ENCODE measurements at places on chromosomes 5 and 9. TPM values are rescaled to one million over a fixed set of nuclear protein-coding genes. Genes with fewer than 3 reads are reported as not detected.

ATOX1 gene
- 108 TPM for total RNA-seq

PPP1R26 gene
- 7.6 TPM for total RNA-seq

ZNF454 gene
- 1.9 TPM for total RNA-seq

IL7R gene
- total RNA-seq, result 4.2 TPM

LRRC19 gene
- total RNA-seq, result not detected

TMEM171 gene
- total RNA-seq, result 12.5 TPM

FGD3 gene
- not detected for total RNA-seq

PCAT7 gene
- total RNA-seq, result not detected

CAVIN4 gene
- total RNA-seq, result not detected

C9orf153 gene
- total RNA-seq, result not detected

DBH gene
- total RNA-seq, result not detected

FBP2 gene
- not detected for total RNA-seq

SNCB gene
- total RNA-seq, result not detected

BAAT gene
- total RNA-seq, result not detected

NUP155 gene
- 30.6 TPM for total RNA-seq

SPATA31C1 gene
- not detected for total RNA-seq

DOK3 gene
- total RNA-seq, result 2.3 TPM

TOPORS gene
- total RNA-seq, result 14.6 TPM

FRMPD1 gene
- total RNA-seq, result not detected

GARIN3 gene
- total RNA-seq, result not detected

DMRT3 gene
- total RNA-seq, result not detected

FAT2 gene
- not detected for total RNA-seq

IFNK gene
- total RNA-seq, result not detected

PCYOX1L gene
- 16.4 TPM for total RNA-seq

PCDHGB1 gene
- 0.81 TPM for total RNA-seq

CEL gene
- 0.36 TPM for total RNA-seq

HRCT1 gene
- total RNA-seq, result 1.4 TPM

NRG2 gene
- total RNA-seq, result not detected

TLR4 gene
- total RNA-seq, result 29.8 TPM

PCBD2 gene
- total RNA-seq, result 3.6 TPM

SHC3 gene
- total RNA-seq, result 7.8 TPM

ESM1 gene
- total RNA-seq, result 16.4 TPM

FBP1 gene
- total RNA-seq, result not detected

NEUROG1 gene
- total RNA-seq, result not detected

Data from cardiac atrium fibroblast (primary cell).